Stimulated activated CD4-positive, alpha-beta T cell treated with anti-CD3 and anti-CD28 coated beads, Interleukin-4, amount 100 ng/mL, for 24 hours (primary cell): ENCODE measurements at places on chromosomes 16 and 17.

GRCh38 chr17:4204190-4204589, 59.6 kb downstream of the ANKFY1 start:
- no peak for DNase-seq

- no peak for DNase-seq
These were observed 133.2 kb upstream of the AXIN2 start for GRCh38 chr17:65694601-65695000.

GRCh38 chr17:5706577-5707210, 122.4 kb upstream of the NLRP1 start:
- DNase-seq = peak; percentile 55

DNA sequence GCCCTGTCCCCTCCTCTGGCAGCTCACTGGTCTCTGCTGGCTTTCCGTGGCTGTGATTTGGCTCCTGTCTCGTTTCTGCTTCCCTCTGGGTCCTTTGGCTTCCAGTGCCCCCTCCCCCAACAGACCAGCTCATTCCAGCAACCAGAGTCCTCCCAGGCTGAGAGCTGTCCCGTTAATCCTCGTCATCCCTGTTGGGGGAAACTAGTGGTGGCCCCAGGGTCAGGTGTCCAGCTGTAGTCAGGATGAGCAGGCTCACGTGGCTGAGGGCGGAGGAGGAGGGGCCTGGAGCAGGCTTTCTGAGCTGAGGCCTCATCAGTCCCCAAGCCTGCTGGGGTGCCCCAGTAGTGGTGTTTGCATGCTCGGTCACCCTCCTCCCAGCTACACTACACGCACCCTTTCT, 10.7 kb upstream of the CBX4 start:
- no peak for DNase-seq

DNA sequence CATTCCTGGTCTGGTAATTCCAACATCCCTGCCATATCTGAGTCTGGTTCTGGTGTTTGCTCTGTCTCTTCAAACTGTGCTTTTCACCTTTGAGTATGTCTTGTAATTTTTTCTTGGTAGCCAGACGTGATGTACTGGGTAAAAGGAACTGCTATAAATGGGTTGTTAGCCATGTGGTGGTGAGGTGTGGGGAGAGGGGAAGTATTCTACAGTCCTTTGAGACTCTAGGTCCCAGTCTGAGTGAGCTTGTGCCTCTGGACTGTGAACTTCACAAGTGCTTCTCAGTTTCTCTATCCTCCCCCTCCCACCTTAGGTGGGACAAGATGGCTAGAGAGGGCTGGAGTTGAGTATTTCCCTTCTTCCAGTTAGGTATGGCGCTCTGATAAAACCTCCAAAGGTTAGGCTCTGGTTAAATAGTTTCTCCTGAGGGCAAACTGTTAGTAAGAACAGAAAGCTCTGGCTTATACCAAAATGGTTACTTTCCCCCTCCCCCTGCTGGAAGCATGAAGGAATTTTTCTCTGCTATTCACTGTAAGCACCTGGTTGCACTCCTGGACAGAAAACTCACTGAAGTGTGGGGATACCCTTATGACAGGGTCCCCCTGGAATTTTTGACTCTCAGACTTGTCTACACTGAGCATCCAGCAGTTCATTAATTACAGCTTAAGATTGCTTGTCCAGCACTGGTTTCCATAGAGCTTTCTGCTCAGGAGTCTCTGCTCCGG, 87.8 kb downstream of the MARCHF10 start:
- no peak for DNase-seq

DNA sequence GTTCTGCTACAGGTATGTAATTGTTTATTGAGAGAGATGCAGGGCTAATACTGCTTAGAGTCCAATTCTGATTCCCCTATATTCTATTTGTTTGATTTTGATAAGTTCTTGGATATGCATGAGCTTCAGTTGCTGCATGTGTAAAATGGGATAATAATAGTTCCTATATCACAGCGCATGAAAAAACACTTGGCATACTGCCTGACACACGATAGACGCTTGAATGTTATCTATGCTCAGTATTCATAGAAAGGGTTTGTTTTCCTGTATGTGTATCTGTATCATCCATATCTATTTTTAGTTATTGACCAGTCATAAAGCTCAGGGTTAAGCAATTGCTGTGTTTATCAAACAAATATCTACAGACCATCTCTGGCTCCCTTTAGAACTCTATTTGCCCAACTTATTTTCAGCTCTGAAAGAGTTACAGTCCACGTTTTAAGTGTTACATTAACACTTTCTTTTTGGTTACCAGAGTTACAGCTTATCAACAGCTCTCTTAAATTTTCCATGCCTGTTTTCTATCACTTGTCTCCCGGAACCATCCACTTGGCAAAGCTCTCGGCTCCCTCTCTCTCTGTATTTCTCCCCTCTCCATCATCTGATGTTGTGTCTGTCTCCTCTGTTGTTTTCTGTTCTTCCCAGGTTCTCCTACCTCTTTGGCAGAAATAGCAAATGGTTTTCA, 334.8 kb downstream of the CBLN1 start:
- no peak for DNase-seq
